ENCODE measurements at places on chromosomes 6 and 20.

- DNase-seq: no peak
Observed at GRCh38 chr6:56513631-56514030, 129.1 kb downstream of the DST start.

GRCh38 chr6:169564453-169565240 lies 137.2 kb downstream of the WDR27 start:
- DNase-seq: no peak

GRCh38 chr6:30508890-30509736 lies 19.8 kb downstream of the HLA-E start:
- DNase-seq: peak; percentile 74

DNA sequence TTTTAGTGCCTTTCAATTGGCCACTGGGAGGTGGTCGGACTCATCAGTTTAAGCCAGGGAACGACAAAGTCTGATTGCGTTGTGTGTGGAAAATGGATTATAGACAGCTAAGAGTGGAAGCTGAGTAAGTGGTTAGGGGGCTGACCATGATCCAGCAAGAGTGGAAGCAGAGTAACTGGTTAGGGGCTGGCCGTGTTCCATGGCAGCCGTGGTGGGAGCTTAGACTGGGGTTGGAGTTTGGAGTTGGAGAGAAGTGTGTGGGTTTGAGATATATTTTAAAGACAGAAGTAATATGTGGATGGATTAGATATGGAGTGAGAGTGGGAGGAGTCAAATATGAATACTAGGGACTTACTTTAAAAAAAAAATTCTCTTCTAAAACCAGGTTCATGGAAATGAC lies 41.7 kb downstream of the LRRN4 start:
- no peak for DNase-seq

GRCh38 chr20:3221398-3222226 lies 12.3 kb downstream of the ITPA start:
- no peak for DNase-seq

- DNase-seq: peak; percentile 70
Observed at GRCh38 chr6:160141001-160141726, 19.5 kb downstream of the SLC22A1 start.

DNA sequence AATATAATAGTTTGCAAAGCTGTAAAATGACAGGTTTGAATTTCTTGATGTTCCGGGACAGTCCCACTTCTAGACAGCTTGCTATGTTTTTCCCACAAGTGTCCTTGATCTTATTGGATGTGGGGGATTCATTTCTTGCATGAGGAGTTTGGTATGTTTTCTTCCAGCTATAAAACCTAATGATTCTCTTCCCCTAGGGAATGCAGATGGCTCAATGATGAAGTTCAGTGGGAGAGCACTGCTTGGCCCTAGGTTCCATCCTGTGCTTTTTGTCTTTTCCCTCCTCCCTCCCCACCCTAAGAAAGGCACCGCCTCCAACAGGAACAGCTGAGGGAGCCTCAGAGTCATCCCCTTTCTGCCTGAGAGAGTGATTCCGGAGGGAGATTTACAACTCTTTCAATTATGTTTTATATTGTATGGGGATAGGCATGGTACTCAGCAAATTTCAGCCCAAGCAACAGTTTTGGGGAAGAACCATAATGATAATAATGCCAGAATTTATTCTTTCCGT lies 149.2 kb downstream of the PHACTR1 start:
- DNase-seq: no peak

- DNase-seq: no peak
Observed at GRCh38 chr6:5682530-5682929, 324.2 kb downstream of the NRN1 start.

DNA sequence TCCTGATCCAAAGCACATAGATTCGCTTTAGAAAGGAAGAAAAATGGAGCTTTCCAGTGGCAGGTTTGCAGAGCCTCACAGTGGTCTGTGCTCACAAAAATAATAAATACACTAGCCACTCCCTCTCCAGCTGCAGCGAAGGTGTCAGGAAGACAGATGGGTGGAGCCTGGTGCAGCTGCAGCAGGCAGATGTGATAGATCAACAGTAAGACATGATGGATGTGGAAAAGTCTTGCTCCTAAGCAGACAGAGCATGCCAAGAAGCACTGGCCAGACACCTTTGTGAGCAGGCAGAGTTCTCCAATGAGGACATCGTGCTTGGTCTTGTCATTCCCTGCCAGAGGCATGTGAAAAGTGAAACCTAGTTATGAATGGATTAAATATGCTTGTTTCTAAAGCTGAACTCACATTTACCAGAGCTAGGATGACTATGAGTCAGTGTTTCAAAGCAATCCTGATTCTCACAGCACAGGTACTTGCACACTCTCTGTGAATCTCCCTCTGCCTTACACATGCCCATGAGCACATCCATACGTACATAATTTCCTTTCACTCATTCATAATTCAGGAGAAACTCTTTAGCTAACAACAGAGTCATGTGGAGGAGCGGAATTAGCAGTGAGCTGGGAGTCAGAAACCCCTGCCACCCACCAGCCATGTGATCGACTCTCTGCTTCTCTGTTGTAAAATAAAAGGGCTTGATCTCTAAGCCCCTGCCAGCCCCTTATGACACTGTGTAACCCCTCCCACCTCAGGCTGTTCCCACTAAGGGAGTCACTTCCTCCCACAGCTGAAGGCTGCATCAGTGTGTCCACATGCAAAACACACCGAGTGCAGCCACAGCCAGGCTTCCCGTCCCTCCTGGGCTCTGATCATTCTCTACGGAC lies 111.2 kb downstream of the SCML4 start:
- DNase-seq: peak; percentile 29

DNA sequence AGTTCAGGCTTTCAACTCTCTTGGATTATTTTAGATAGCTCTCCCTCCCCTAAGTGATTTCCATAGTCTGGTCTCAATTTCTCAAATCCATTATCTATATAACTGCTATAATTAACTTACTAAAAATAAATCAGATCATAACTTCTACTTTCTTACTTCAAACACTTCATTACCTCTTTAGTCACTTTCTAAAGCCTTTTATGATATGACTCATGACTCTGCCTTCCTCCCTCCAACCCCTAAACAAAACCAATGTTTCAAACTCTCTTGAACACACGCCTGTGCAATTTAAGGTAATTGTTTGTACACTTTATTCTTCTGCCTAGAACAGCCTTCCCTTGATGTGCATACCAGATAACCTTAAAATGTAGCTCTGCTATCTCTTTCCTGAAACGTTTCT lies 100.5 kb downstream of the LMBRD1 start:
- DNase-seq: no peak

DNA sequence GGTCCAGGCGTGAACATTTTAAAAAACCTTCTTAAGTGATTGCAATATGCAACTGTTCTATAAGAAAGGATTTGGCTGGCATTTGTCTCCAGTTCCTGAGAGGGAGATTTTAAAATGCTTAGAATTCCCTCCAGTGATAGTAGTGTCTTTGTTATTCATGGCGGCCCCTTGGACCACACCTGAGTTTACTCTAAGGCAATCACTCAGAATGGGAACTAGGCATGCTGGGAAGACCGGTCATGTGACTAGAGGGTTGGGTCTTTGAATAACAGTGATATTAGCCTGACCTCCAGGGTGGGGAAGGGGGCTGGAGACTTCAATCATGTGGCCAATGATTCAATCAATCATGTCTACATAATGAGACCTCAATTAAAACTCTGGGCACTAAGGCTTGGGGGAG lies 50.7 kb upstream of the UTRN start:
- DNase-seq: no peak

DNA sequence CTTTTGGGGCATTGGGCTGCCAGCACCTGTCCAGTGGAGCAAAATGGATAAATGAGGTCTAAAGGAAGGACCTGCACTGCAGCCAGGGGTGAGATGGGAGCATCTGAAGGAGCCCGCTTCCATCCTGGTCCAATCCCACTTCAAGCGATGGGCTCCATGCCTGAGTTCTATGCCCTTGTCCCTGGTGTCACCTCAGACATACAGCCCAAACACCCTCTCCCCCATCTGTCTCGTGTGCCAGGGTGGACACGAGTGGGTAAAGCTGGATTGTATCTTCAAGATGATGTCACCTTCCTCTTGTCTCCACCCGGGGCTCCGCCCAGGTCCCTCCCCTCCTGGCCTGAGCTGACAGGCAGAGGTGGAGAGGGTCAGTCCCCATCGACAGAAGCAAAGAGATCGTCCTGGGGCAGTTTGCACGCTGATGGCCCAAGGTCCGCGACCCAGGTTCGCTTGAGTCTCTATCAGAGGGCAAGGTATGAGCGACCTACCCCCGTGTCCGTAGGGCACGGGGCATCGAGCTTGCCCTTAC lies 544 bp downstream of the SMIM29 start:
- no peak for DNase-seq

GRCh38 chr20:44714102-44714700 lies 968 bp upstream of the CCN5 start:
- no peak for DNase-seq

- no peak for DNase-seq
Observed at GRCh38 chr6:36263390-36264000, 6.4 kb upstream of the PNPLA1 start.

- no peak for DNase-seq
Observed at GRCh38 chr6:68868646-68869045, 233.6 kb downstream of the ADGRB3 start.

DNA sequence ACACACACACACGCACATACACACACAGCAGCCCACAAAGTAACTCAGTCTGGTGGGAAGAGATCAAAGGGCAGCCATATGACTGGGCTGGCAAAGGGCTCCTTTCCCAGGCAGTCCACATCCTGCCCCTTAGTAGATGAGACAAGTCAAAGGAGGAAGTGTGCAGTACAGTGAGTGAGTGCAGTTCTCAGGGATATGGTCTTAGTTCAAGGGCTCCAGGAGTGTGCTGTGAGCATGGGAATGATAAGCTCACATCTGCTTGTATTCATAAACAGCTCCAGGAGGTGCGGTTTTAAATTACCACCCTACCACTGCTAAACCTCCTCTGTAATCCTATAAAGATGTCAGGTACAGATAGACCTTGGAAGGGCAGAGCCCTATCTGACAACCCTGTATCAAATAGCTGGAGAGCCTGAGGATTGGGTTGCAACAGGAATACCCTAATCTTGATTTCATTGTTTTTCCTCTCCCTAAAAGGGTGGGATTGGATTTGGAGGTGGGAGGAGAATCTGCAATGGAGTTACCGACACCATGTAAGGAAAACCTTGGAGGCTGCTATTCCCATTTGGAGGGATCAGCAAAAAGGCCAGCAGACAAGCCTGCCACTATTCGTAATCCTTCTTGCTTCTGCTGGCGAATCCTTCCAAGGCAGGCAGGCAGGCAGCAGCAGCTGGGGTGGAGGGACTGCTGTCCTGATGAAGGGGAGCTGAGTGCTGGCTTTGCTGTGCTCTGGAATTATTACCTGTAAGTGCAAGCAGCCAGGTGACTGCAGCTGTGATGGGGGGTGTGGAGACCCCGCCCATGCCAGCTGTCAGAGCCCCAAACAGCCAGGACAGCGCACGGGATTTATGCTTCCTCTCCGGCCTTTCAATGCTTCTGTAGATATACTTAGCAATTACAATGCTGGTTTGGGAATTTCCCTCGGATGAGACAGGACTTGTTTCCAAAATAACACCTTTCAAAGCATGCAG lies 342.7 kb downstream of the PRL start:
- DNase-seq: peak; percentile 83

DNA sequence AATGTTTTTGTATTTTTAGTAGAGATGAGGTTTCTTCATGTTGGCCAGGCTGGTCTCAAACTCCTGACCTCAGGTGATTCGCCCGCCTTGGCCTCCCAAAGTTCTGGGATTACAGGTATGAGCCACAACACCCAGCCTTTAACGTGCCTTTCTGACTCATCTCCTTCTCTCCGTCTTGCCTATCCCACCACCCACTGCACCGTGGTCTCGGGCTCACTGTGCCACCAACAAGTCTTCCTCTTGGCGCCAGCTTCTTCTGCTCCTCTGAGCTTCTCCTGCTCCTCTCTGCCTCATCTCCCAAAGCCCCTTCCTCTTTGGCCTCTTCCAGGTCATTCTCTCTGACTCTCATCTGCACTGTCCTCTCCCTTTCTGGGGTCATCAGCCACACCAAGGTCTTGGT lies 41.0 kb downstream of the TMEM242 start:
- DNase-seq: no peak

GRCh38 chr20:53872561-53873229 lies 197.7 kb downstream of the BCAS1 start:
- DNase-seq: no peak

- DNase-seq: peak; percentile 91
Observed at GRCh38 chr6:125191916-125192609, 38.5 kb downstream of the TPD52L1 start.

DNA sequence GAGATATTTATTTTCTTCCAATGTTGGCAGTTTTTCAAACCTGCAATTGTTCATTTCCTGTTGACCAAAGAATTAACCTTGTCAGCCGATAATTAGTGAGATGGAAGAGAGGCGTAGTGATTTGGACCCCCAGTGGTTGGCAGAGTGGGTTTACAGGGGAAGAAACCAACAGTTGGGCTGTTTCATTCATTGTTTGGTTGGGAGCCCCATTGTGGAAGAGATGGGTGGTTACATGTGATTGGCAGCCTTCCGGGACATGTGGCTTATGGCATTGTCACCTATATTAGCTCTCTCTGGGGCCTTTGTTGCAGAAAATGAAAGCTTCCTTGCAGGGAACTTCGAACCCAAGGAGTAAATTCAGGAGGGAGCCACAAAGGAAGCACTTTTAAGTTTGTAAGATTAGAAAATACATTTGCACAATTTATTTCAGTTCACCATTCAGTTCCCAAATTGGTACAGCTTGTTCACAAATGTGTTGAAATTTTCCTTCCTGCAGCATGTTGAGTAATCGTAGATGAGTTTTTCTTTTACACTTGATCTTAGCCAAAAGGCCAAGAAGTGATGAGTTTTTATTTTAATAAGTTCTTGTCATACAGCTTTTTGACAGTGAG lies 50.3 kb upstream of the CDKAL1 start:
- peak; percentile 53 for DNase-seq

DNA sequence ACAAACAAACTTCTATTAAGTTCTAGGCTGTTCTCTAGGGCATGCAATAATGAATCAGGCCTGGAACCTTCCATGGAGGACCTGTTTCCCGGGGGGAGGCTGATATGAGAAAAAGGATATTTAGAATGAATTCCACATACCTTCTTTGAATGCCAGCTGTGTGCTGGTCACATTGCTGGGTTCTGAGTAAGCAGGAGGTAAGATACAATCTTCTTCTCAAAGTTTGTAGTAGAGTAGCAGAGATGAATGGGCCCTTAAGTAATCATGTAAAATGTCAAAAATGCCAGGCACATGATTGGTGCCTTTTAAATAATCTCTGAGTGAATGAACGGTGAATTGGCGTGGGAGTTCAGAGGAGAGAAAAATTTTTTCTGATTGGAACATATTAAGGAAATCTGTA lies 47.4 kb downstream of the TGM2 start:
- DNase-seq: peak; percentile 80

GRCh38 chr20:57747861-57748481 lies 38.2 kb upstream of the PMEPA1 start:
- DNase-seq: no peak

- DNase-seq: no peak
Observed at GRCh38 chr6:100891079-100891478, 9.9 kb upstream of the ASCC3 start.

GRCh38 chr6:142088858-142089216 lies 43.9 kb upstream of the GJE1 start:
- DNase-seq: peak; percentile 53

DNA sequence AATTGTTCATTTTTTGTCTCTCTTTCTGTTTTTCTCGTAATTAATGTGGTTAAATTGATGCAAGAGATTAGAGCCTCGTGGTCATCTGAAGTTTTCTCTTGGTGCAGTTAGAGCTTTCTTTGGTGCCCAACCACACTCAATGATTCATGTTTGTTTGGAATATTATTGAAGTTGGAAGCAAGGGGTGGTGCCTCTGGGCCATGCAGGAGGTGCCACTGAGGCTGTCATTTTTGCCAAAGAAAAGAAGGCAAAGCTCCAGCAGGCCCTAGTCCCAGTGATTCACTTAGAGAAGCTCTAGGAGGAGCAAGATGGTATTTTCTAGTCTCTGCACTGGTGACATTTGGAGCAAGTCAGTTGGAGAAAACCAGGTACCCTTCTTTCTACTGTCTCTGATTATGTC lies 144.5 kb upstream of the RALGAPA2 start:
- no peak for DNase-seq

All from fibroblast of pulmonary artery (primary cell).